ENCODE measurements at places on chromosomes 11 and 22.
A peak's percentile ranks its signal among the peaks of the same experiment; 100 is the strongest.

- no peak for DNase-seq
These were observed 98.1 kb downstream of the CEP164 start for GRCh38 chr11:117425679-117426296.

GRCh38 chr11:102780491-102780918 is at the start of gene MMP10:
Gene MMP10, minus strand, starts transcription at chr11:102780628. Its CDS starts 37 bp downstream, at chr11:102780591.
- DNase-seq, result peak; percentile 41

DNA sequence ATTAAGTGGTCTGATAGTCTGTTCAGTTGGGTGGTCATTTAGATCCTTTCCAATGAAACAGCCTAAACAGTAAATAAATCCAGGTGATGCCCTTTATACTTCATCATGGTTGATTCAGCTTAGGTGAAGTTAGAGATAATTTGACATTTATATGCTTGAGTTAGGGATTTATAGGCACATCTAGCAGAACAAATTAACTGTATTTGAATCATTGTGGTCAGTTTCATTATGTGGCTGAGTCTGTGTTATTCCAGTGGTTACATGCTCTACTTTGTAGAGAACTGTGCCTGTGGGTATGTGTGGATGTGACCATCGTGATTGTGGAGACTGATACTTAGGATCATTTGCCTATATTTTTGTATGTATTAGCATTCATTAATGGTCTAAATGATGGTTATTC is 194.6 kb downstream of the DDX10 start:
- peak; percentile 17 for DNase-seq

DNA sequence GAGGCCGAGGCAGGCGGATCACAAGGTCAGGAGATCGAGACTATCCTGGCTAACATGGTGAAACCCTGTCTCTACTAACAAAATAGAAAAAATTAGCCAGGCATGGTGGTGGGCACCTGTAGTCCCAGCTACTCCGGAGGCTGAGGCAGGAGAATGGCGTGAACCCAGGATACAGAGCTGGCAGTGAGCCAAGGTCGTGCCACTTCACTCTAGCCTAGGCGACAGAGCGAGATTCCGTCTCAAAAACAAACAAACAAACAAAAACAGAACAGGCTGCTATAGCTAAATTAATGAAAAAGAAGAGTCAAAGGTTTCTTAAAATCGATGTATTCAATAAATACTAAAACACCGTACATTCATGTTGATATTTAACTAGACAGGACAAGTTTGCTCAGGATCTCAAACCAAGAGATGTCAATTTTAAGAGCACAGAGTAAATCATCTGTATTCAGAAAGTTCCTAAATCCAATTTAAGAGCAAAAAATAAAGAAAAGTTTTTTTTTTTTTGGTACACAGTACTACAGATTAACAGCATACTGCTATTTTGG is 59.9 kb downstream of the NUP98 start:
- no peak for DNase-seq

GRCh38 chr11:114914231-114915005 is 236.1 kb downstream of the NXPE2 start:
- no peak for DNase-seq

GRCh38 chr11:43285826-43286225 is 26.0 kb upstream of the API5 start:
- no peak for DNase-seq

Measured in Daoy (cell line).